Suppressor macrophage treated with lipopolysaccharide for 1 hour (primary cell): ENCODE measurements at places on chromosomes 7 and 10.

DNA sequence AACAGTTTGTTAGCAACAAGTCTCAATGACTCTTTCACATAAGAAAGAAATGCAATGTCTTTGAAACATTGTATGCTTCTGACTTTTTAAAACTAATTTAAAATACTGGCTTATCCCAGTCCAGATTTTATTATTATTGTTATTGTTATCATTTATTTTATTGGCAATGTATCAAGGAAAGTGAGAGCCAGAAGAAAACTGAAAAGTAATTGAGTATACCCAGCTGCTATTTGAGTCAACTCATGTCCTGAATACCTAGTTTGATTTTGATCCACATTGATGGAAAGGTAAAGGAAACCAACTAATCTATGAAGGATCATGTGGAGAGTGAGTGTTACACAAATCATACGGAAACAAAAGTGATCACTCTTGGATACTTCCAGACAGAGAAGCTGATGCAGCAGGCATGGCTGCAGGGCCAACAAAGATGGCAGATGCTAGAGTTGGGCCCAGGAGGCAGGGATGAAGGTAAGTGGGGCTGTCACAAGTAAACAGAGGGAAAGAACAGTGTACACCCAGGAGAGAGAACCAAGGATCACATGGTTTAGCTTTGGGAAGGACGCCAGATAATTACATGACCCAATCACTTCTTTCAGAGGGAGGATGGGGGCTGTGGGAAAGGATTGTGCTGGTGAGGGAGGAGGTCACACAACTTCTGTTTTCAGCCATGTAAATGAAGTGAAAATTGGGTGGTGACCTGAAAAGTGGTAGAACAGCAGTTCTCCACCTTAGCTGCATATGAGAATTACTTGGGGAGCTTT, 179.2 kb upstream of the NAMPT start:
- DNase-seq: no peak

- peak; percentile 94 for DNase-seq
Measured at GRCh38 chr7:144835652-144836544, at the start of gene TPK1. TPK1 (minus strand) TSS chr7:144836053; CDS start chr7:144835602, 451 bp downstream.

GRCh38 chr10:74361678-74362077, 210.7 kb downstream of the ADK start:
- no peak for DNase-seq

DNA sequence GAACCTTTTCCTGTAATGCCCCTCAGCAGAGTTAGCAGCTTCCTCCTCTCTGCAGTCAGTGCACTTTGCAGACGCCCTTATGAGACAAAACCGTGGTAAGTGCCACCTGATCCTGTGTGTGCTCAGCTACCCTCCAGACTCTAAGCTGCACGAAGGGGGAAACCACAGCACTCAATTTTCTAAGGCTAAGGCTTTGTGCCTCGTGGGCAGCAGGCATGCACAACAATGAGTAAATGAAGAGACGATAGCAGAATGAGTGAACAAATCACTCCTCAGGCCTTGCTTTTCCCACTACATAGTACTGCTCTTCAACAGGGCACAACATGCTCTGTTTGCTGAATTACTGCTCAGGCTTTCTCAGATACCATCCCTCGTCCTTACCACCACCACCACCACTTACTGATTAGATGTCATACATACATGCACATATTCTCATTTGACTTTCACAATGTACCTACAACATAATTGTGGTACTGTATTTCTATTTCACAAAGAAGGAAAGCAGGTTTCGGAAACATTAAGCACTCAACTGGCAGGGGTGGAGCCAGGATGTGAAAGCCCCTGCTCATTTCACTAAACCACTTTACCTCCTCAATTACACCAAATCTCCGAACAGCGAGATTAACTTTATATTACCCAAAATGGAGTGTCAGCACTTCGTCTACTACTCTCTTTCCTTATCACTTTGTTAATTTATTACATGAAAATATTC, 85.4 kb downstream of the ICA1 start:
- DNase-seq: peak; percentile 40

- no peak for DNase-seq
Measured at GRCh38 chr7:69020536-69020935, 577.7 kb upstream of the AUTS2 start.

- DNase-seq: no peak
Measured at GRCh38 chr10:102172288-102172687, 20.1 kb downstream of the NOLC1 start.

DNA sequence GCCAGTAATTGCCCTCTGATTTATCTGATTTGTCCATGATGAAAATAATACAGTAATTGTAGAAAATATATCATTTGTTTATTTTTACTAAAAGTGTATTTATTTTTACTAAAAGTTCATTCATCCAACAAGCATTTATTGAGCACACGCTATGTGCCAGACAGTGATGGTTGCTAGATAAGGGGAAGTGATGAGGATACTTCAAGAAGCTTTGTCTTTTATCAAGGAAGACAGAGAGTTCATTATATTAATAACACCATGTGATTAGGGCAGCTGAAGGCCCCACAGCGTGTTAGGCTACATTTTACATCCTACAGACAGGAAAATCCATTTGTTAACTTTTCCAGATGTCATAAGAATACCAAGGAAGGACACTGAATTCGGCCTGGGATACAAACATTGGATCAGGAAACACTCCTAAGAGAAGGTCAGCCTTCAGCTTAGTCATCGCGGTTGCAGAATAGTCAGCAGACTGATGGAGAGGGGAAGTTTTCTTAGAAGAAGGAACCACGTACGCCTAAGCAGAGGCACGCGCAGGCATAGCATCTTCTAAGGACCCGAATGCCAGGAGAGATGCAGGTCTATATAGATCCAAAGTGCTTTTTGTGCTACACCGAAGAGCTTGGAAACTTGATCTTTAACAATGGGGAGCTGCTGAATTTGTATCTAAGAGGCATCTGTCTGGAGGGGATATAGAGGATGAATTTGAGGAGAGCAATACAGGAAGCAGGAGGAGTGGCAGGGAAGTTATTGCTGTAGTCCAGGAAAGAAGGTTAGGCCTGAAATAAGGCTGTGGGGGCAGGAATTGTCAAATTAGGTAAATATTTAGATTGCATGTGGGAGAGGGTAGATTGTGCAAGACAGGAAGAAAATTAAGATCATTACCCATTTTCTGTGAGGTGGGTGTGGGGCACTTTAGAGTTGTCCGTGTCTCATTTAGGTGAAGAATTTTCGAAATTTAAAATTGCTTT, 85.7 kb downstream of the LRGUK start:
- DNase-seq: peak; percentile 87

GRCh38 chr10:117005527-117006055, 604 bp upstream of the SHTN1 start:
- DNase-seq: no peak

GRCh38 chr7:123494193-123494796, 40.1 kb downstream of the IQUB start:
- DNase-seq: peak; percentile 72

DNA sequence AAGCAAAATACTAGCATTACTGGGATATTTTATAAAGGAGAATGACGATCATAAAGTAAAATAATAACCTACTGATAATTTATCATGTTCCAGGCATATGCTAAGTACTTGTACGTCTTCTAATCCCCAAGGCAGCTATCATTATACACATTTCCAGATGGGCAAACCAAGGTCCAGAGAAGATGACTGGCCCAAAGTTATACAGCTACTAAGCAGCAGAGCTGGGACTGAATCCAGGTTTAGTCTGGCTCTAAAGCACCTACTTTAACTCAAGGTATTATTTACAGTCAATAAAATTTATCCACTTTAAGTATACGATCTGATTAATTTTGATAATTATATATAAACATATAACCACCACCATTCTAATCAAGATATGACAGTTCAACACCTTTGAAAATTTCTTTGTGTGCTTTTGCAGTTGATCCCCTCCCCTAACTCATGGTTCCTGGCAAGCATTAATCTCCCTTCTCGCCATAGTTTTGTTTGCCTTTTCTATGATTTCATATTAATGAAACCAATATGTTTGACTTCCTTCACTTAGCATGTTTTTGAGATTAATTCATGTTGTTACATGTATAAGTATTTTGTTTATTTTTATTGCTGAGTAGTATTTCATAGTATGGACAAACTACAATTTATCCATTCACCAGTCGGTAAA, 126.7 kb downstream of the CPEB3 start:
- no peak for DNase-seq

DNA sequence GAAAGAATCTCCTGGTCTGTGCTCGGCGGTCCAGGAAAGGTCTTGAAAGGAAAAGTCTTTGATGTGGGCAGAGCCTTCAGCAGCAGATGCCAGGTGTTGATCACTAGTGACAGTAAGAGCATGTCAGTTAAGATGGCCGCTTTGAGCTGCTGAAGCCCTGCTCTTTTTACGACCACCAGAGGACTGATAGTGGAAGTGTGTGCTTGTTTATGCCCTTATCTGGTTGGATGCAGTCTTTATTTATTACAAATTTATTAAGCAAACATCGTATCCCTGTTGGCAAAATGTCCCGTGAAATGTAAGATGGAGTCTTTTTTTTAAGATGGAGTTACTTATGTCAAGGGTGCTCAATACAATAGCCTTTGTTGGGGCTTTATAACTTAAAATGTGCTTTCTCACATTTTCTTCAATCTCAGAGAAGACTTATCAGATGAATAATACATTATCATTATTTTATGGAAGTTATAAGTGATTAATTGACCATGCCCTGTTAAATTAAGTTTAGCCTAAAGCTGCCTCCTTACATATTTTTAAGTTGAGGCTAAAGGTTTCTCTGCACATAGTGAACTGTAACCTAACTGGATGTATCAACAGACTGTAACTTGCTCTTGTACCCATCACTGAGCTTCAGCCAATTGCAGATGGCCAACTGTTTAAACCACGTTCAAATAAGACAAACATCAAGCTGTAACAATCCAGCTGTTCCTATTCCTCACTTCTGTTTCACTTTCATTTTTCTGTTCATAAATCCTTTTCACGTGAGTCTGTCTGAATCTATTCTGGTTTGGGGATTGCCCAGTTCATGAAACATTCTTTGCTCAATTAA, 97.4 kb upstream of the PIK3CG start:
- peak; percentile 87 for DNase-seq

GRCh38 chr7:139060695-139061237, 24.9 kb upstream of the ZC3HAV1L start:
- peak; percentile 74 for DNase-seq

DNA sequence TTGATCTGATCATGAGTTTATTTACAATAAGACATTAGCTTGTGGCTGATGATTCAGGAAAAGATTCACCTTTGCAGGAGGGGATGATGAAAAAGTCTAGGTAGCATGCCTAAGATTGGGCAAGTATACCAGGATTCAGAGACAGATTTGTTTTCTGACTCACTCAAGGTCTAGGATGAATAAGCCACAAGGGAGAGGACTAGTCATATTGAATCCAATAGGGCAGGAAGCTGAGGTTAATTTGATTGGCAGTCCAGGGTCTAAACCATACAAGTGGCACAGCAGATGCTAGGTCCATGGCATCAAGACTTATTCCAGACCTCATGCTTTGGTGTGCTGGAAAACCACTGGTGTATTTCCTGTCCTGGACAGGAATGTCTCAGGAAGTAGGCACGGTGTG, 1133.4 kb downstream of the XPNPEP1 start:
- no peak for DNase-seq

- no peak for DNase-seq
Measured at GRCh38 chr10:132693676-132694075, 92.3 kb downstream of the NKX6-2 start.

GRCh38 chr10:10490581-10490980, 527.1 kb upstream of the CELF2 start:
- DNase-seq: no peak

DNA sequence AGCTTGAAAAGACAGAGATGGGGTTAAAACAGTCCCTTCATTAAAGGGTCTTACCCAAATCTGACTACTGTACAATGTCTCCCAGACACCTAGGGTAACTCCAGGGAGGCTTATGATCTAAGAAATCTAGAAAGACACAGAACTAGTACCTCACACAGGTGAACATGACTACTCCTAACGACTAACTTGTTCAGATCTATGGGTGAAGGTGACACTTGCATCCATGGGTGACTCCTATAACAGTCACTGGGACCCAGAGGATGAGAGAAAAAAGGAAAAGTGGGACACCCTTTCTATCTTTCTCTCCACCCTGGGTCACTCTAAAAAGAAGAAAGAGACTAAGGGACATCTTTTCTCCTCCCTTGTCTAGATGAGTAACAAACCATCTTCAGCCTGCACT, 19.2 kb downstream of the AKR1C8 start:
- DNase-seq: peak; percentile 11

DNA sequence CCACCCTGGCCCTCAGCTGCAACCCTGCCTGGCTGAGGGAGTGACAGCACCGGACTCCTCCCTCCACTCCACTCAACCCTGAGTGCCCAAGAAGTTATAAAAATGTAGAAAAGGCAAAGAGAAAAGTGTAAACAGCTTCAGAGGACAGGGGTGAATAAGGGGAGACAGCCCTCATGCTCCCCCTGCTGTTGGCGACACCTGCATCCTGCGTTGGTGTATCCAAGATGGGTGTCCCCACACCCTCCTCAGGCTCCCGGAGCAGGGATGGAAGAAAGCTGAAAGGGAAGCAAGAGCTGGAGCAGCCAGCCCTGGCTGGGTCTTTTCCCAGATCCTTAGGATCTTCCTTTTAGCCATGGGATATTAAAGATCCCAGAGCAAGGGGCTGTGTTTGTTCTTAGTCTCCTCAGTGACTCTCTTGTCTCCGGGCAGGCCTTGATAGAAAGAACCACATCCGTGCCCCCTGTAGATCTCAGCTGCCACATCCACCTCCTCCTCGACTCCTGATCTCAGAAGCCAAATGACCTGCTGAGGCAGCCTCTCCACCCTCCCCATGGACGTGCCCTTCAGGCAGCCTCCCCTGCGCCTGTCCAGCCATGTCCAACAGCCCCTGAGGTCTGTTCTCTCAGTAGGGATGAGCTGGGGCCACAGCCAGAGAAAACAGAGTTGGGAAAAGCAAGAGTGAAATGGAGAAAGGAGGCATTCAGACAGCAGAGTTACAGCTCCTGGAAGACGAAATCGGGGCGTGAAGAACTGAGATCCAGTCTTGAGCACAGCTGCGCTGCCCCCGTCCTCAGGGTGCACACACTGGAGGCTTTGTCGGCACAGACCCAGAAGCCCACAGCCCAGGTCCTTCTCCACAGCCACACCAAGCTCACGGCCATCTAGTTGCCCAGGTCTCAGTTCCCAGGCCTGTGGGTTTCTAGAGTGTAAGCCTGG, 6.8 kb downstream of the FAM131B start:
- no peak for DNase-seq

DNA sequence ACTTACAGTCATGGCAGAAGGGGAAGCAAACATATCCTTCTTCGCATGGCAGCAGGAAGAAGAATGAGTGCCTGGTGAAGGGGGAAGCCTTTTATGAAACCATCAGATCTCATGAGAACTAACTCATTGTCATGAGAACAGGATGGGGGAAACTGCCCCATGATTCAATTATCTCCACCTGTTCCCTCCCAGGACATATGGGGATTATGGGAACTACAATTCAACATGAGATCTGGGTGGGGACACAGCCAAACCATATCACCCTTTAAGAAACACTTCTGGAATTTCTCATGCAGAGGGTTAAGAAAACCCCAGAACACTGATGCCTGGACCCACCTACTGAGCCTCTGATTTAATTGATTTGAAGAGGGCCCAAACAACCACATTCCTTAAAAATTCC, 63.3 kb upstream of the DNAJB12 start:
- DNase-seq: no peak

- no peak for DNase-seq
Measured at GRCh38 chr7:73954181-73954580, 73.8 kb upstream of the ELN start.

- DNase-seq: peak; percentile 51
Measured at GRCh38 chr7:74606101-74606908, 51.2 kb upstream of the GTF2I start.

GRCh38 chr10:24722676-24723385, 856 bp downstream of the ARHGAP21 start:
- peak; percentile 69 for DNase-seq

- DNase-seq: no peak
Measured at GRCh38 chr7:73932364-73932763, 71.4 kb downstream of the TMEM270 start.

- DNase-seq: no peak
Measured at GRCh38 chr10:95573527-95573926, 12.4 kb upstream of the SORBS1 start.
